ENCODE measurements at places on chromosomes 5 and 9. TPM values are rescaled to one million over a fixed set of nuclear protein-coding genes. Genes with fewer than 3 reads are reported as not detected.

HAPLN1 gene
- polyA plus RNA-seq = 1.5 TPM

PCDHGC4 gene
- polyA plus RNA-seq = 0.31 TPM

SV2C gene
- polyA plus RNA-seq = 0.05 TPM

IL7R gene
- polyA plus RNA-seq = not detected

CSF1R gene
- not detected for polyA plus RNA-seq

ANKRD31 gene
- 0.30 TPM for polyA plus RNA-seq

FBXO38 gene
- 13.3 TPM for polyA plus RNA-seq

CXCL14 gene
- polyA plus RNA-seq = 1.7 TPM

HCN1 gene
- 2.8 TPM for polyA plus RNA-seq

GZMA gene
- not detected for polyA plus RNA-seq

RGP1 gene
- 2.8 TPM for polyA plus RNA-seq

SCAI gene
- 13.1 TPM for polyA plus RNA-seq

ENG gene
- 2.6 TPM for polyA plus RNA-seq
